ENCODE measurements at places on chromosomes 6 and 20.

DNA sequence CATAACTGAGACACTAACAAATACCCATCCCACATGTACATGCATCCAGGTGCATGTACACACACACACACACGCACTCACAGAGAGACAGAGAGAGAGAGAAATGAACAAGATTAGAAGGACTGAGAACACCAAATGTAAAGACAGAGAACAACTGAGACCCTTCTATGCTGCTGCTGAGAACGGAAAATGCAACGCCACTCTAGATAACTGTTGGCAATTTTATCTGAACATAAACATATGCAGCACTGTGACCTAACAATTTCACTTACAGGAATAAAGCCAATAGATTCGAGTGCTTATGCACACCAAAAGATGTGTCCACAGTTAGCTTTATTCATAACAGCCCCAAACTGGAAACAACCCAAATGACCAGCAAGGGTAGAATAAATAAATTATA, 103.8 kb upstream of the LY86 start:
- DNase-seq: no peak

- DNase-seq: no peak
Observed at GRCh38 chr20:10093087-10093591, 58.4 kb downstream of the ANKEF1 start.

GRCh38 chr6:64429926-64430325, 794.3 kb downstream of the PHF3 start:
- DNase-seq: no peak

DNA sequence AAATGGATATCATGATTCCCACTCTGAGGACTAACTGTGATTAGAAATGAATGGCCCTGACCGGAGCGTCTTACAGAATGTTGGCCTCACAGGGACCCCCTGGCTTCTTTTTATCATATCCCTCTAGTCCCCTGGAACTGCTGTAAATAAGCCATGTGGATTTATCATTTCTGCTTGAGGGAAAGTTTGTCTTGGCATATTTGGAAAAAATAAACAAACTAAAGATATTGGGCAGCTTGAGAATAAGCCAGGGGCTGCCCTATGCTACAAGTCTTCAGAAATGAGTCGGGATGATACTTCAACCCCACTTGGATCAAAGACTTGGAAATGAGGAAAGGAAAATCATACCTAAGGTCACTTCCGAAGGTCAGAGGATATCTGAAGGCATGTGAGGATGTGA, 179.1 kb downstream of the THBS2 start:
- DNase-seq: no peak

DNA sequence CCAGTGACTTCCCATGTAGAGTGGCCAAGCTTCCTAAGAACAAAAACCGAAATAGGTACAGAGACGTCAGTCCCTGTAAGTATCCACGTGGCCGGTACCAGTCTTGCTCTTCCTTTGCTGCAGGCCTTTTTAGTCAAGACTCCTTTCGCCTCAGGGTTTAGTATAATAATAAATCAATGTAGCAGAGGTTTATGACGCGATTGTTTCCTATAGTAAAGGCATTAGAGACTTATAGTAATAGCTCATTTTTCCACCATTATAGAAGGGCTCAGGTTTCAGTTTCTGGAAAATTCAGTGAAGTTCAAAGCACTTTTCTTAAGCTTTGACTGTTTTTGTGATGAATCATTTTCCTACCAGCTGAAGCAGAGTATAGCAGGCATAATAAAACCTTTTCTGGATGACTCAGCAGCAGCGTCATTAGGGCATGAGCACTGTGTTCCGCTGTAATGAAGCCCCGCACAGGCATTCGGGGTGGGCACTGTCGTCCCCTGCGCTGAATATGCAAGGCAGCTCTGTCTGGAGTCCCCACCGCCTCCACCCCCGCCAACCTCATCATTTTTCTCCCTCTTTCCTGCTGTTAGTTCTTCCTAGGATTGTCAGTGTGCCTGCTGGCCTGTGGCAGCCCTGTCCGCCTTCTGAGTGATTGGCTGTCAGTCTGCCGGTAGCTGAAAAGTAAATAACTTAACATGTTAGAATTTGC, 51.3 kb downstream of the PTPN1 start:
- no peak for DNase-seq

- no peak for DNase-seq
Observed at GRCh38 chr6:164370773-164371172, 938.6 kb downstream of the C6orf118 start.

GRCh38 chr20:23066772-23067171, 17.3 kb upstream of the THBD start:
- DNase-seq: no peak

DNA sequence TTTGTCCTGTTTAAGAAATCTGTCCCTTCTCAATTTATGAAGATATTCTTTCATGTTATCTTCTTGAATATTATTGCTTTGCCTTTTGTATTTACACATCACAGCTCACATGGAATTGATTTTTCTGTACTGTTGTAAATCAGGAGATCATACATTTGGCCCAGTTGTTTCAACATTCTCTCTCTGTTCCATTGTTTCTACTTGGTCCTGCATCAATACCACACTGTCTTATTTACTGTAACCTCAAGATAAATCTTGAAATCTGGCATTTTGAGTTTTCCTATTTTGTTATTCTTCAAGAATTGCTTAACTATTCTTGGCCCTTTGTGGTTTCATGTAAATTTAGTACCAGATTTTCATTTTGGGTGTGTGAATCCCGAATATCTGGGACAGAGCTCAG, 121.7 kb upstream of the CCN2 start:
- DNase-seq: no peak

DNA sequence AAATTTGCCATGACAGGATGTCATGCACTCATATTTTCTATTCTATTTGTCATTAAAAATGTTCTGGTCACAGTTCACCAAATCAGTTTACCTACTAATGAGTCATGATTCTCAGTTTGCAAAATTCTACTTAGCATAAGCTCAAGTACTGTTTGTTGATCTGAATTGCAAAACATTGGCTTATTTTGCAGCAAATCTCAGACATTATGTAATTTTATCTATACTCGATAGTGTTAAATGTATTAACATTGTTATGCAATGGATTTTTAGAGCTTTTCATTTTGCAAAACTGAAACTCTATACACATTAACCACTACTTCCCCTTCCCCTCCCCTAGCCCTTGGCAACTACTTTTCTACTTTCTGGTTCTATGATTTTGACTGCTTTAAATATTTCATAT, 213.8 kb upstream of the ZFP64 start:
- no peak for DNase-seq

DNA sequence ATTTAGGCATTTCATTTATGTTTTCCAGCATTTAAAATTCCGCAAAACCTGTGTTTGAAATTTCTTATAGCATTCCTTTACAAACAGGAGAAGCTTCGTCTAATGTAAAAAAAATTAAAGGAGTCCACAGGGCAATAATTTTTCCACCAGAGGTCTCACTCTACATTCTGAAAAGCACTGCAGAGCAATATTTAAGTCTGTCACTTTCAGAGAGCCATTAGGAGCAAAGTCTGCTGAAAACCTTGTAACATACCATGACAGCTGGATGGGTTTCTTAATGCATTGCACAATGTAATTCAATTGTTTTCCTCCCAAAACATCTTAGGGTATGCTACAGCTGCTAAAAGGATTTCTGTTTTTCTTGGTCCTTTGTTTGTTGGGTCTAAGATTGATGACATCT, 18.0 kb downstream of the BAG2 start:
- peak; percentile 12 for DNase-seq

DNA sequence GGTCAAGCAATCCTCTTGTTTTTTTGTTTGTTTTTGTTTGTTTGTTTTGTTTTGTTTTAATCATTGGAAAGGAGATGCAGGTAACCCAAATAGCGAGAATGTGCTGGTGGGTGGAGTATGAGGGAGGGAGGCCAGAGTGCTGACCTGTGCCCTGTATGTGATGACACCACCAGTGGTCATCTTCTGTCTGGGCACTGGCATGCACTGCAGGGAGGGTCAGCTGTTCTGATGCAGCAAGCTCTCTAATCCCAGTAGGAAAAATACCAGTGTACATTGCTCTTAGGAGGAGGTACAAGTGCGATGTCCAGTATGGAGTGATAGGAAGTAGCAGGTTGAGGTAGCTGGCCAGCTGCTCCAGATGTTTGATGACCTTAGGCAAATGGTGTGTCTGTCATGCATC, 2.9 kb upstream of the CST1 start:
- DNase-seq: no peak

- no peak for DNase-seq
Observed at GRCh38 chr20:881783-882144, 34.4 kb downstream of the ANGPT4 start.

- DNase-seq: no peak
Observed at GRCh38 chr6:132893772-132894490, 79.6 kb downstream of the RPS12 start.

GRCh38 chr20:39269493-39270217, 307.5 kb downstream of the DHX35 start:
- no peak for DNase-seq

DNA sequence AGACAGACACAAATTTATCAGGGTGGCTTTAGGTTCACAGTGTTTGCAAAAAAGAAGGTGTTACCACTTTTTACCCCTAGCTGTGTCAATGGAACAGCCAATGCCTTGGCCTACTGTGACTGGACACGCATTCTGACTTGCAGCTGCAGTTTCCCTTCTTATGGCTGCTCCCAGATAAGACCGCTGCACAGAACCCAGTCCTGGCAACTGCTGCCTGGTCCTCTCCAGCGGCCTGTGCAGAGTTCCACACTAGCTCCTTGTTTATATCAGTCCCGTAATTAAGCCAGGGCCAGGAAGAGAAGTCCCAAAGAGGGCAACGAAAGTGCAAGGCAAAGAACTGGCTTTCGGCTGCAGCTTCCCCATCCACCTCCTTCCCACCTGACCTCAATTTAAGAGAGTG, 283.0 kb downstream of the FOXC1 start:
- DNase-seq: no peak

DNA sequence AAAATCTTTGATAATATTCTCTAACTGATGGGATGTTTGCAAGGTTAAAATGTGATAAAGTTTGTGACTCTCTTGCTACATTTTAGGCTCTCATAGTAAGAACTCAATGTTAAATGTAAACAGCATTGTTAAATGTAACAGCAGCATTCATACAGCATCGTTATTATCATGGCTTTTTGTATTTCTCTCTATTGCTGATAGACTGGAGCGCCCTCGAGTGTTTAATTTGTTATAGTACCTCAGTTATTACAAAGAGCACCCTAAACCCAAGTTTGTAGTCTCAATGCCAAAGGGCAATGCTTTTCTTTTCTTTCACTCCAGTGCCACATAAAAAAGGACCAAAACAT, 14.9 kb upstream of the TTPAL start:
- peak; percentile 57 for DNase-seq

DNA sequence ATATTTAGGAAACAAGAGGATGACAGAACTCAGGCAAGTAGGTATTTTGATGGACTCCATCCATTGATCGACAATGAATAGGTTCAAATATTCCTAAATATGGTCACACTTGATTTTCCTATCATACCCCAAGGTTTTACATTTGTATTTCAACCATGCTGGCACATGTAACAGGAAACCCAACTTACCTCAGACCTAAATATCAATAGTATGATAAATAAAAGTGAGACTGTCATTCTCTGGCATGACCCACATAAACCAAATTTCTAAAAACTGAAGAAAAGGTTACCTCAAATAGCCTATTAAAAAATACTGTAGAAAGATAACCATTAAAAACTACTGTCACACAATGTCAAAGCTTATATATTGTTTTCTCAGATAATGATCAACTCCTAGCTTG, 97.3 kb downstream of the PRDM1 start:
- no peak for DNase-seq

GRCh38 chr6:90294008-90294511, 2.6 kb downstream of the BACH2 start:
- DNase-seq: no peak

- DNase-seq: no peak
Observed at GRCh38 chr6:4924661-4925271, 79.1 kb downstream of the RPP40 start.

DNA sequence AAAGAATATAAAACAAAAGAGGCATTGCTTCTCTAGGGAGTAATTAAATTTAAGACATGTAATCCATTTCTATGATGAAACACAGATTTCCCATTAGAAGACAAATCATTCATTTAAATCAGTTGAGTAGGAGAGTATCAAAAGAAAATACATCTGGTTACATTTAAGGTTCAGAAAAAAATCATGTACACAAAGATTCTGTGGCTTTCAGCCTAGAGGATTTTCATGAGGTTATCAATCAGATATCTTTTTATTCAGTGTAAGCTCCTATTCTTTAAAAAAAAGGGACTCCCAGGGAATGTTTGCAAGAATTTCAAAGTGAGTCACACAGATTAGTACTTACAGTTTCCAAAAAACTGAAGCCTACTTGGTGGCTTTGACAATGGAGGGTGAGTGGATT, 24.9 kb downstream of the COL21A1 start:
- DNase-seq: no peak

GRCh38 chr20:63834491-63834880, 3.4 kb upstream of the ZBTB46 start:
- DNase-seq: no peak

DNA sequence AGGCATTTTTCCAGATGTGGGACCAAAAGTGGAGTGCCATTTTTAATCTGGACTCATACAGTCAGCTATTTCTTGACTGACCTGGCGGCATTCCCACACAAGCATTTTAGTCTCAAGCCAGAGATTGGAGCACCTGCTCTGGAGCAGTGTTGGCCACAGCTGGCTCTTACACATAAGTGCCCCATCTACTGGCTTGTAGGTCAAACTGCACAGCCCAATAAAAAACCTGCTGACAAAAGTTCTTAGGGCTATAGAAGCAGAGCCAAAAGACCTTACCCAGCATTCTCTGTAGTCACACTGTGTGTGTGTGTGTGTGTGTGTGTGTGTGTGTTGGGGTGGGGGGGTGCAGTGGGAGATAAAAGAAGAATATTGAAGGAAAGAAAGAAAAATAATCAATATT, 38.6 kb upstream of the SENP6 start:
- DNase-seq: peak; percentile 40

DNA sequence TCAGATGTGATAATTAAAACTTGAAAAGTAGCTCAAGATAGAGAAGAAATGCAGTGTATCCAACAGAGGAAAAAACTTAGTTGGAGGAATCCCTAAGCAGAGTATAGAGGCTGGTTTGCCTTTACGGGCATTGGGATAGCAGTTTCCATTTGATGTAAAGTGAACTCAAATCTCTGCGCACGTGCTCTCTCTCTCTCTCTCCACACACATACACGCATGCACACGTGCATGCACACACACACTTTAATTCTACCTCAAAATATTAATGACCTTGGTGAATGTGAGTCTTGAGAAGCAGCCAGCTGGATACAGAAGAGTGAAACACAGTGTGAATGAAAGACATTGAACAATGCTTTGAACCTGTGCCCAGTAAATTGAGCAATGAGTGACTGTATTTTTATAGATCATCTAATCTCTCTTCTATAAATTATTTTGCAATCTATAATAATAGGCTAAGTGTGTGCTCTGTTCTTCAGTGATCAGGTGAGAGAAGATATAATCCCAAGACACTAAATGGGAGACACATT, 247.7 kb upstream of the FAM83B start:
- DNase-seq: no peak

Data from Kasumi-1 (cell line).